ENCODE measurements at places on chromosomes 5 and 9.

GRCh38 chr9:76575761-76576160 is 116.8 kb downstream of the GCNT1 start:
- DNase-seq: no peak

DNA sequence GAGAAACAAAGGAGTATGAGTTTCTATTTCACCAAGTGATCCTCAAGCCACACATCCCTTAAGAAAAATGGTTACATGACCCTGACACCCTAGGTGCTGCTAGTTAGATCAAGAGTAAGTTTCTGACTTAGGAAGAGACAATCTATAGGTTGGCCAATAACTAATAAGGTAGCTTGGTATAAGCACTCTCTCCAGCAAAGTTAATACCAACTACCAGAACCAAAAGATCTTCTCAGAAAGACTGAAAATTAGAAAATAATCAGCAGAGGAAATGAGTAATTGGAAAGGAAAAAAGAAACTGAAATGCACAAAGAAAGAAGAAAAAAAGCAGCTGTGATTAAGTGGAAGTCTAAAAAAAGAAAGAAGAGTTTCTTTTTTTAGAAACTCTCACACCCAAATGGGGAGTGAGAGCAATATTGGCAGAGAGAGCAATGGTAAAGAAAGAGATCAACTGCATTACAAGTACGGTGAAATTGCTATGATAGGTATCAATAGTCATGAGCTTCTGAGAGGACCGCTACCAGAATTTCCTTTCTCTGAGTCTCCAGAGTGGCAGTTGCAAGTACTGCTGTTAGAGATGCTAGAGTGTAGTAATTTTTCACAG is 195.5 kb downstream of the TMEM167A start:
- DNase-seq: no peak

DNA sequence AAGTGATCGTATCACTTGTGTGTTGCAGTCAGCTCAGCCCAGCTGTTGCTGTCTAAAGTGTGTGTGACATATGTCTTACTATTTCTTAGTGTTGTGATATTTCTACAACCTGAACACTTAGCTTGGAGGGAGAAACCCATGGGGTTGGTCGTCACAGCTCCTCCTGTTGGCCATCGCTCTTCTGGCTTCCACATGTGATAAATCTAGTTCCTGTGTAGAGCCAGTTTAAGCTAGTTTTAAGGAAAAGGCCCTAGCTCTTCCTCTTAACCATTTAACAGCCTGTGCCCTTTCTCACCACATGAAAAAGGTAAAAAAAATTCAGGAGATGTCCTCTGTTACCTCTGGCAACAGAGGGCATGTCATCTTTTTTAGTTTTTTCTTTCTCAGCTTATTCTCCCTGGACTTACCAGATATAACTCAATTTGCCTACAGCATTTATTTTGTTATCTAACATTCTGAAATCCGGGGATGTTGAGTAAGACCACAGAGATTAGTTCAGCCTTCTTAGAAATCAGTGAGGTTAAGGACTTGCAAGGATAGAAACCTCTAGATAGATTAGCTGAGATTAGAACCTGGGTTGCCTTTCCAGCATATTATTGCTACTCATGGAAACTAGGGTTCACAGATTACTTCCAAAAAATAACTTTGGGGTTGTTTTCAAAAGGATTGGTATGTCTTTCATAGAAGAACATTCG is 100.4 kb downstream of the GAPVD1 start:
- DNase-seq: no peak

GRCh38 chr5:160452036-160452435 is 30.4 kb downstream of the PTTG1 start:
- DNase-seq: no peak

DNA sequence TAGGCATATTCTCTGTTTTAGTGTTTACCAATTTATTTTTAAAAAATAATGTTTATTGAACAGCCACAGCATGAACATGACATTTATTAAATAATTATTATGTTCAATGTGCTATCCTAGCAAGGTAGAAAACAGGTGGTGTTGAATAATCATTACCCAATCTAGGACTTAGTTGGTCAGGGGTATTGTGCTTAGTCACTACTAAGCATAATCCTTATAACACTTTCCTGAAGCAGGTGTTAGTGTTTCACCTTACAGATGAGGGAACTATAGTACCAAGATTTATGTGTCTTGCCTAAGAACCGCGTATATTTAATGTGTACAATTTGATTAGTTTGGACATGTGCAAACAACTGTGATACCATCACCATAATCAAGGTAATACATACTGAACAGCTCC is 1387.2 kb upstream of the ACO1 start:
- DNase-seq: no peak

DNA sequence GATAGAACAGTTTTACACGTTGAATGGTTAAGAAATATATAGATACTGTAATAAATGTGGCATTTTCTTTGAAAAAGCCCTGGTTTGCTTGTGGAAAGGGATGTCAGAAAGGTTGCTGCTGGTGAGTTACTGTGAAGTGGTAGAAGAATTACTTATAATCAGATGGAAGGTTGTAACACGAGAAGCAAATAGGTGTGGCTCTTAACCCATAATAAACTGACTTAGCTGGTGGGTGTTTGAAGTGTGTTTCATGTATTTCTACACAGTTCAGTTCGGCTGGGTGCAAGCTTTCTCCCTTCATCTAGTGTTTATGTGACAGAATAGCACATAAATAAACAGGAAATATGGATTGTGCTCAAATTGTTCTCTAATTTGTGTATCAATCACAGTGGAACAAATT is 5.5 kb downstream of the CNOT6 start:
- no peak for DNase-seq

- no peak for DNase-seq
These were observed 1.3 kb downstream of the CD74 start for GRCh38 chr5:150411245-150411979.
